ENCODE measurements at places on chromosomes 2 and 18. TPM values are rescaled to one million over a fixed set of nuclear protein-coding genes. Genes with fewer than 3 reads are reported as not detected.

GRCh38 chr18:65990944-65991708 lies 240.3 kb downstream of the CDH7 start:
- no peak for DNase-seq

DNA sequence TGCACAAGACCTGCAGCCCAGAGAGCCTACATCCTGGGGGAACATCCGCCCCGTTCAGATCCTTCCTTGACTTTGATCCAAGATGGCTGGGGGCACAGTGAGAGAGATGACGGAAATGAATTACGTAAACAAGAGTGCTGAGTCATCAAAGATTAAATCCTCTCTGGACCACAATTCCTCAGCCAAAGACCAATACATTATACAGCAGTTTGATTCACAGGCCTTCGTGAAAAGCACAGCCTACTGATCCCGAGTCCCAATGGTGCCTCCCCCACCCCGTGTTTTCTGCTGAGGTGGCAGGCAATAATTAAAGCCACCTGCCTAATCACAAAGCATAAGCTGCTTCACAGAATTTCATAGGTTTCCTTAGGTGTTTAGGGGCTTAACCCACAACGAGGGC lies 43.0 kb downstream of the MYO5B start:
- no peak for DNase-seq

DNA sequence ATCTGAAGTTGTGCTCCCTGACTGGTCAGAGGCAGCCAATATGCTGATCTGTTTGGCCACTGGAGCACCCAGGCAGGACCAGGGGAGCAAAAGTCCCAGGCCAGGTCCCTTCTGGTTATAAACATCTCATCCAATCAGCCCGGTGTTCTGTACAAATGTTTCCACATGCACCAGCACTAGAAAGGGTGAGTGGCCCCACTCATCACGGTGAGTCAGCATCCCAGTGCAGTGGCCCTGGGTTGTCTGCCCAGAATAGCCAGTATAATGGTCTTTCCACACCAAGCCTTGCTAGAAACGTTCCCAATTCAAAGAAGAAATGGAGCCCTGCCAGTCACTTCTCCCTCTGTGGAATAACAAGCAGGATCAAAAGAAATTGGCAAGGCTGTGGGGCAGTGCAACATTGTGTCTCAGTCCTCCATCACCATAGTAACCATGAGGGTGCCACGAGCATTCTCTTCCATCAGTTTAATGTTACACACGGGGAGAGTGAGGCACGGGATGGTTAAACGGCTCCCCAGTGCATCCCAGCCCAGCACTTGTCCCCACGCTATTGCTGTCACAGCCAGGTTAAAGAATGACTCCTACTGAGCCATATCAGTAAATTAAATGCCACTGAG lies 174.9 kb downstream of the SEPTIN10 start:
- no peak for DNase-seq

DNA sequence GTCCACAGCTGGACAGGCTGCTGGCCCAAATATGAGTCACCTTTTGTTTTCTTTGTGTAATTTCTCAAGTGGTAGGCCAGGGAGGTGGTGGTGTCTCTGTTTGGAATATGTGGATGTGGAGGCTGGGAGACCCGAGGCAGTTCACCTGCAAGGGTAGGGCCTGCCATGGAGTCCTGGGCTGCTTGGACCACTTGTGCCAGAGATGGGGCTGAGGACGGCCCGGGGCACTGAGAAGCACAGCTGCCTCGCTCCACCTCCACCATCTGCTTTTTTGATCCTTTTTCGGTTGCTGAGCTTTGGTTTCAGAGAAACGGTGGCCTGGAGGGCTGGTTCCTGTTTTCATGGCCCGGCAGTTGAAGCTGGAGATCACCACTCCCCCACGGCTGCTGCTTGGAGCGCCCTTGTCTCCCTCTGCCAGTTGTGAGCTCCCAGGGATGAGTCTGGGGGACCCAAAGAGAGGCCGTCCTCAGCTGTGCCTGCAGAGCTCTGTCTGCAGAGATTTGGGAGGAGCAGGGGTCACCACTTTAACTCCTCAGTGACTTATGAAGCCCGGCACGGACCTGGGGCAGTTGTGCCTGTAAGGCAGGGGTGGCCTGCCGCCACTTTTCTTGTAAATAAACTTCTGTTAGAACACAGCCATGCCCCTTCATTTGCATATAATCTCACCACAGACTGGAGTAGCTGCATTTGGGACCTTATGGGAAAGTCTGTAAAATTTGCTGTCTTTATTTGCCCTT lies 67.6 kb upstream of the MCFD2 start:
- no peak for DNase-seq

- no peak for DNase-seq
These were observed 40.7 kb downstream of the RALB start for GRCh38 chr2:120293096-120294007.

GRCh38 chr18:76405681-76406356 lies 89.2 kb downstream of the ZNF516 start:
- DNase-seq = peak; percentile 46

DNA sequence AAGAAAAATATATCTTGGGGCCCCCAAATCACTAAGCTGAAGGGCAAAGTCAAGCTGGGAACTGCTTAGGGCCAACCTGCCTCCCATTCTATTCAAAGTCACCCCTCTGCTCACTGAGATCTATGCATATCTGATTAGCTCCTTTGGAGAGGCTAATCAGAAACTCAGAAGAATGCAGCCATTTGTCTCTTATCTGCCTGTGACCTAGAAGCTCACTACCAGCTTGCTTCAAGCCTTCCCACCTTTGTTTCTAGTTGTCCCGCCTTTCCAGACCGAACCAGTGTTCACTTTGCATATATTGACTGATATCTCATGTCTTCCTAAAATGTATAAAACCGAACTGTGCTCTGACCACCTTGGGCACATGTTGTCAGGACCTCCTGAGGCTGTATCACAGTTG lies 479.4 kb downstream of the METTL4 start:
- DNase-seq = no peak

GRCh38 chr18:63679820-63680606 lies 18.3 kb upstream of the SERPINB3 start:
- no peak for DNase-seq

GRCh38 chr2:46847185-46847710 lies 68.4 kb downstream of the MCFD2 start:
- DNase-seq = no peak

GRCh38 chr2:183903026-183903425 lies 695.3 kb upstream of the ZNF804A start:
- DNase-seq = no peak

GRCh38 chr2:232351686-232352510 lies 26.7 kb upstream of the ALPP start:
- DNase-seq = no peak

DNA sequence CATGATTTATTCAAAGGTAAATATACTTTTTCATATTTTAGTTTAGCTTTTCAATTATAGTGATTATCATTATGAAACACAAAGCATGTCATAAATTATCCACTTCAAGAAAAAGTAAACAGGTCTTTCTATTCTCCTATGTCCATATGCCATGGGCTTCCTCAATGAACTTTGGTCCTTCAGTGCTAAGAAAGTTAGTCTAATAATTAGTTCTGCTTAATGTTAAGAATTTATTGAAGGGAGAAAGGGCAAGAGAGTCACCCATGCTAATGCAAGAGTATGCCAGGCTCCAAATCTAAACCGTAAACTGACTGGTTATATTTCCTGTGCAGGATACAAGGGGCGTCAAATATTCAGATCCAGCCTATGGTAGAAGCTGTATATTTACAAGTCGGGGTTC lies 96.2 kb downstream of the GORASP2 start:
- no peak for DNase-seq

DNA sequence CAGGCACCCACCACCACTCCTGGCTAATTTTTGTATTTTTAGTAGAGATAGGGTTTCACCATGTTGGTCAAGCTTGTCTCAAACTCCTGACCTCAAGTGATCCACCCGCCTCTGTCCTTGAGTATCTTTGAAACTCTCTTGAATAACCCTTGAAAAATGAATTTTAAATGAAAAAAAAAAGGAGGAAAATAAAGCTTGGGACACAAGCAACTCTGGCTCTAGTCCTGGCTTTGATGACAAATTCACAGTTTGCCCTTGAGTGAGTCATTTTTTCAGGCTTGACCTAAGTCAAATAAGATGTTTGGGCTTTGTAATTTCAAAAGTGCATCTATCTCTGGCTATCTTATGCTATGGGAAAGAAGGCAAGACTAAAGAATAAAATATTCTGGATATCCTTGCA lies 79.0 kb upstream of the TRIB2 start:
- no peak for DNase-seq

GRCh38 chr18:27921392-27921791 lies 255.5 kb downstream of the CDH2 start:
- no peak for DNase-seq

- DNase-seq = no peak
These were observed 147.4 kb upstream of the STK17B start for GRCh38 chr2:196318517-196319377.

- no peak for DNase-seq
These were observed 24.4 kb downstream of the RDH14 start for GRCh38 chr2:18536100-18536499.

DNA sequence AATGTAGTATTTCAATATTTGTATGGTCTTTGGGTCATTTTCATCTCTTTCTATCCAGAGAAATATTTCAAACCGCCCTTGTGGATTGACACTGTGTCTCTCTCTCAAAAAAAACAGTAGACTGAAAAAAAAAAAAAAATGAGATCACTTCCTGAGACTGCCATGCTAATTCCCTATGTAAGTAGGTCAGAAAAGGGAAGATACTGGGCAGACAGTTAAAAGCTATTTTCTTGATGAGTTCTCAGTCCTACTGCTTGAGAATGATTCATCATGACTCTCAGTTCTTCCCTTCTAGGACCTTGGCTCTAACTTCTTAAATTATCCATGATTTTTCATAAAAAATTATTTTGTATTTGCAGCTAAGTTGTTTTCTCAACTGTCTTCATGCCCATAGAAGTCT lies 672.3 kb upstream of the REG3G start:
- DNase-seq = no peak

DNA sequence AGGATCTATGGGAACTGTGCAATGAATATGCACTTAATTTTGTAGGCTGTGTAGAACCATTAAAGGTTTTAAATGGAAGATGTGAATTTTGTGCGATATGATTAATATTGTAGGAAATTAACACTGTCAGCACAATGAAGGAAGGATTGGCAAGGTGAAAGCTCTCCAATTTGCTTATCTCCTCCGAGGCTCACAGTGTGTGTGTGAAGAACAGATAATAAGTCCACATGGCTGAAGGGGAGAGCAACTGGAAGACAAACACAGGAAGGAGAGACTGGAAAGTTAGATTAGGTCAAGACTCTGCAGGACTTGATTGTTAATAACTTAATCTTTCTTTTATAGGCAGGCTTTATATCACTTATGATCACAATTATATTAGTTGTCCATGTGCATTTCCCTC lies 269.7 kb upstream of the VRK2 start:
- no peak for DNase-seq

Gene ANKRD23
- polyA plus RNA-seq = 0.93 TPM

Gene SULT1C4
- polyA plus RNA-seq = not detected

Gene ANO7
- not detected for polyA plus RNA-seq

Gene ATP6V1C2
- 0.11 TPM for polyA plus RNA-seq

Gene SCYGR6
- not detected for polyA plus RNA-seq

Gene MALT1
- 42.7 TPM for polyA plus RNA-seq

Gene STAT1
- 236 TPM for polyA plus RNA-seq

Gene TUBA4B
- polyA plus RNA-seq = not detected

Data from CD4-positive, CD25-positive, alpha-beta regulatory T cell (primary cell).